ENCODE measurements at places on chromosomes 5 and 9.

DNA sequence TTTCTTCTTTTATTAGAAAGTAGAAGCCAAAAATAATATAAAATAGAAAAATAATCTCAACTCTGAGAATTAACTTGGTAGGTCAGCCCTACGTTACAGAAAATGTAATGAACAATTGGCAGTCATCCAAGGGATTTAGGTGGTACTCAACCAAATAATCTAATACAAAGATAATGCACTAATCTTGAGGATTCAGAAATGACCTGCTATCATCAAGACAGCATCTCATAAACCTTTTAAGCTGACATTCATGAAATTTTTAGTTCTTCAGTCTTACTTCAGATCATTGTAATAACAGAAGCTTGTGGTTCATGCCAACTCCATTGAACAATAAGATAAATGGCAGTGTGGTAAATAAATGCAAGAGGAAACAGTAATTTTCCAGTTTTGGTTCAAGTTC lies 1058.0 kb downstream of the MAT2B start:
- DNase-seq, result no peak

DNA sequence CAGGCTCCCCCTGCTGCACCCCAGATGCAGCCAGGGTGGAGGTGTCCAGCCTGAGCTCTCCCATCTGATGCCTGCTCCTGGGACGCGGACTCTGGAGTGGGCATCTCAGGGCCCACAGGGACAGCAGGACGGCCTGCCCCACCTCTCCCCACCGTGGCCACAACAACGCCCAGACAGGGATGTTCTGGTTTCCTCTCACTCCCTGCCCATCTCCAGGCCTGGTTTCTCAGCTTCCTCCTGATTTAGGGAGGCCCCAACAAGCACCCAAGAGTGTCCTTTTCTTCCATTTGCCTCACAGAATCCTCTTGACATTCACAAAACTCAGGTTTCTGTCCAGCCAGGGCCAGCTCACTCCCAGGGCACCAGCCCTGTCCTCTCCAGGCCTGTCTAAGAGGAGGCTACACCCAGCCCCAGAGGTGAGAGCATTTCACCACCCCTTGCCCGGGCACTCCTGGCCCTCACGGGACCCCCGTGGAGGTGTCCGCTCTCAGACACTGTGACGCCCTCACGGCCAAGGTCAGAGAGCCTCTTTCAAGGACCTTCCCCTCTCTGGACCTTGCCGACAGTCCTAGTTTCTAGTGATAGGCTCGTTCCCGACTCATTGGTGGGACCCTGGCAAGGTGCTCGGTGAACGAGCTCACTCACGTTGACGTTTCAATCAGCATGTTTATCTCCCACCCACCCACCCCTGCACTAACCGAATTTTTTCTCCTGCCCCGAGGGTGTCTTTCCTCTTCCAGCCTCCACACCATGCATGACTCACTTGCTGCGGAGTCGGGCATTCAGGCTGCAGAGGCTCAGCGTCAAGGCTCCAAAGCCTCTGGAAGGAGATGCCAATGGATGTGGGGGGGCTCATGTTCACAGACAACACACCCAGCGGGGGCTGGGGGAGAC lies 62.0 kb upstream of the UNC5A start:
- DNase-seq, result peak; percentile 8

DNA sequence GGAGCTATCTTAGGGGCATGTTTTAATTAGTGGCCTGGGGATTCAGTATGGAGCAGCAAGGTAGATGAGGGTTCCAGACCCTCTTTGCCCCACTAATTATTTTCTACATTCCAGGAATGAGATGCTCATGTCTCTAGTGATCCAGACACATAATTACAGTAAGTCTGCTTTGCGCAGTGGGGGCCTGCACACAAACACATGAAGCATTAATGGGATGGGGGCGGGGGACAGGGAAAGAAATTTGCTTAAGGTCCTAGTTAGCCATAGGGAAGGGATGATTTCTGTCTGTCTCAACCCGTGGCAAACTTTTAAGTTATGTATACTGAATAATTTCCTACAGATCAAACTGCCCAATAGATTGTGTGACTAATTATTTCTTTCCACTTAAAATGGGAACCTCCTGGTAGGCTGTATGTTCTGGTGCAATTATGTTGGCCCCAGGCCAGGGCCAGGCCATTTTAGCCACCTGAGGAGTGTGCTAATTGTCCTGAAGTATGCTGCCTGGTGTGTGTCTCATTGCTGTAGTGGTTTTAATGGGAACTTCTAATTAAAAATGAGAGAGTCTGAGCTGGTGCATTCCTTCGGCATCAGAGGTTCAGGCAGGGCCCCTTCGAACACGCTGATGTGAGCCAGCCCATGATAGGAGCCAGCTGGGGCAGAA lies 134.4 kb downstream of the PTTG1 start:
- DNase-seq, result no peak

DNA sequence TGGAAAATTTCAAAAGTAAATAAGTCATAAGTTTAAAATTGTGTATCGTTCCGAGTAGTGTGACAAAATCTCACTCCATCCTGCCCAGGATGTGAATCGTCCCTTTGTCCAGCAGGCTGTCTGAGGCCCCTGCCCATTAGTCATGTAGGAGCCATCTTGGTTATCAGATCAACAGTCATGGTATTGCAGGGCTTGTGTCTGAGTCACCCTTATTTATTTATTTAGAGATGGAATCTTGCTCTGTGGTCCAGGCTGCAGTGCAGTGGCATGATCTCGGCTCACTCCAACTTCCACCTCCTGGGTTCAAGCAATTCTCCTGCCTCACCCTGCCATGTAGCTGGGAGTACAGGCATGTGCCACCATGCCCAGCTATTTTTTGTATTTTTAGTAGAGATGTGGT lies 30.2 kb downstream of the ITGA2 start:
- no peak for DNase-seq

- no peak for DNase-seq
These were observed 268.6 kb downstream of the ISL1 start for GRCh38 chr5:51651889-51652288.

- no peak for DNase-seq
These were observed 136.6 kb upstream of the OTULINL start for GRCh38 chr5:14445013-14445412.

DNA sequence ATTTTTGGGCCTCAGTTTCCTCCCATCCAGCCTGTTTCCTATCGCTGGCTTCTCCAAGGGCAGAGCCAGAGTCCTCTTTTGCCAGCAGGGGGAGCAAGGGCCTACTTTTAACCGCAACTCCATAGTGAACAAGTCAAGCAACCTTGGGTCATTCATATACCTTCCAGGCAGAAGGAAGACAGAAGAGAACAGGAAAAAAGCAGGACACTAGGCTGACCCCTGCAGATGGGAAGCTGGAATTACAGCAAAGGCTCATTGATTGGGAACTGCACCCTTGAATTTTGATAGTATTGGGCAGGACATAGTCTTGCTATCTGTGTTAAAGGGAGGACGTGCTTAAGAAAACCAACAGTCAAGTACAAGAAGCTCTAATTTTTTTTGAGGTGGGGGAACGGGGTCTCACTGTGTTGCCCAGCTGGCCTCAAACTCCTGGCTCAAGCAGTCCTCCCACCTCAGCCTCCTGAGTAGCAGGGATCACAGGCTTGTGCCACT lies 30.1 kb downstream of the QRFP start:
- peak; percentile 81 for DNase-seq

- DNase-seq, result no peak
These were observed 75.1 kb downstream of the MAT2B start for GRCh38 chr5:163580516-163580915.

DNA sequence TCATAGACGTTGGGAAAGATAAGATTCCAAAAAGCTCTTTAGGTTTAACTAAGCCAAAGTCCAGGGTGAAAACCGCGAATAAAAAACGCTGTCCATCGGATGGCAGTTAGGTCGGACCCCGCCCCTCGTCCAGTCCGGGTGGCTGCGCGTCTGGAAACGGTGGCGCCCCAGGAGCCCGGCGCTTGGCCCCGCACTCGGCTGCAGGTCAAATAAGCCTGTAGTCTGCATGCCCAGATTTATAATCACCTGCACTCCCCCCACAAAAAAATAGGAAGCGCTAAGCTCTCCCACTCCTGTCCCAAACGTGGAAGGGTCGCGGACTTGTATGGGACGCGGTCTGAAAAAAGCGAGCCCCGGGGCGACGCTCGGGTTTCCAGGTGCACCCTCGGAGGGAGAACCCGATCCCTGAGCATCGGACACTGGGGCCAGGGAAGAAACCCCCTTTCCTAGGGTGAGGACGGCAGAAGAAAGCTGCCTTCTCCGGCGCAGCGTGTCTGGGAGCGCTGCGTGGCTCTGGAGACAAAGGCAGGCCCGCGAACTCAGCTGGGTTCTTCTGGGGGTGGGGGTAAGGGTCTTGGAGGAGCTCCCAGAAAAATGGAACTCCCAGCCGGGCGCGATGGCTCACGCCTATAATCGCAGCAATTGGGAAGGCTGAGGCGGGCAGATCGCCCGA lies 923 bp upstream of the ZBTB5 start:
- peak; percentile 39 for DNase-seq

DNA sequence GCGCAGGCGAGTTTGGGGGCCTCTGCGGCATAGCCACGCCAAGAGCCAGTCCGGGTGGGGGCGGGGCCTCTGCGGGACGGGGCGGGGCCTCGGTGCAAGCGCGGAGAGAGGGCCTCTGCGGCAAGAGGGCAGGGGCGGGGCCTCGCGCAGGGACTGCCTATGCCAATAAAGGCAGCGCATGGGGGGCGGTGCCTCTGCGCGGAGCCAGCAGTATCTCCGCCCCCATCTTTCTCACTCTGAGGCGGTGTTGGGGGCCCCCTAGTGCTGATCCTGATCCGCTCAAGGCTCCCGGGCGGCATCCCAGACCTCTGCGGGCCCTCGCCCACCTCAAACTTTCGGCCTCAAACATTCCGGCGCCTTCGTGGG lies 9.2 kb upstream of the GPRIN1 start:
- DNase-seq, result no peak

DNA sequence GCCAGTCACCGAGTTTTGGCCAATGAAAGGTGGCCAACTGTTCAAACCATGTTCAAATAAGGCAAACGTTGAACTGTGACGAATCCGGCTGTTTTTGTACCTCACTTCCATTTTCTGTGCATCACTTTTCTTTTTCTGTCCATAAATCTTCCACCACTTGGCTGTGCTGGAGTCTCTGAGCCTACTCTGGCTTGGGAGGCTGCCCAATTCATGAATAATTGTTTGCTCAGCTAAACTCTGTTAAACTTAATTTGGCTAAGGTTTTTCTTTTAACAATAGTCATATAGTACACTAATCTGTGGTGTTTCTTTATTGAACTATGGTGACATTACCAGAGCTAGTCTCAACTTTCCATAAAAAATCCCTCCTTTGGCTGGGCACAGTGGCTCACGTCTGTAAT lies 11.3 kb downstream of the NIM1K start:
- DNase-seq, result no peak

DNA sequence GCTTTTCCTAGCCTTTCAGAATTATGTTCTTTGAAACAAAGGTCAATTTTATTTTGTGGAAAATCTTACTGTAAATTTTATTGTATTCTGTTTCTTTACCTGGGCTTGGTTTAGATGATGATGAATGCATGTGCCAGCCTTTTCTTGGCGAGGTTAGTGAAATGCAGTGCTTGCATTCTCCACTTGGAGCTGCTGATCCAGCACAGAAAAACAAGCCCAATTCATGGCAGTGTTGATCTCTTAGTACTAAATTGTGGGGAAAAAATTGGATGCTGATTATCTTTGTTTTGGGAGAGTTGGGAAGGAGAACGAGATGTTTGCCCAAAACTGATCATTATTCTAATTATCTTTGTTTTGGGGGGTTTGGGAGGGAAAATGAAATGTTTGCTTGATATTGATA lies 3.7 kb downstream of the HABP4 start:
- peak; percentile 25 for DNase-seq

DNA sequence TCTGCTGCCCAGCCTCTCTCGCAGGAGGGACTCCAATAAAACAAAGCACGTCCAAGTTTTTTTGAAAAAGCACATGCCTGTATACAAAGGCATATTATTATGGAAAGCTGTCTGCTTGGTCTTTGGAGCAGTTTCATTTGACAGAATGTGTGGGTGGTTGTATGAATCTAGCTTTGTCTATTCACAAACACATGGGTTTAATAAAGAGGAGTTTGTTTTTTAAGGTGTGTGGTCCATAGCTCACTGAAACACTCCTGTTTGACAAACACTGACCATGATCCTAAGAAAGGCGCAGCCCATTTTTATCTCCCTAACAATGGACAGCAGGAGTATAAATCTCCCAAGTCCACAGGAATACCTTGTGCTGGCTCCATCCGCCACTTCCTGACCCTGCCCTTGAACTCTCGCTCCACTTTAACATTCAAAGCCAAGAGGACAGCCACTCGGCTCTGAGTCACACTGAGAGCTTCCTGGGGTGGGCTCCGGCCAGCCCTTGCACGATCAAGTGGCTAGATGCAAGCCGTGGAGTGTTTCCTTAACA lies 371.9 kb downstream of the EBF1 start:
- DNase-seq, result no peak

DNA sequence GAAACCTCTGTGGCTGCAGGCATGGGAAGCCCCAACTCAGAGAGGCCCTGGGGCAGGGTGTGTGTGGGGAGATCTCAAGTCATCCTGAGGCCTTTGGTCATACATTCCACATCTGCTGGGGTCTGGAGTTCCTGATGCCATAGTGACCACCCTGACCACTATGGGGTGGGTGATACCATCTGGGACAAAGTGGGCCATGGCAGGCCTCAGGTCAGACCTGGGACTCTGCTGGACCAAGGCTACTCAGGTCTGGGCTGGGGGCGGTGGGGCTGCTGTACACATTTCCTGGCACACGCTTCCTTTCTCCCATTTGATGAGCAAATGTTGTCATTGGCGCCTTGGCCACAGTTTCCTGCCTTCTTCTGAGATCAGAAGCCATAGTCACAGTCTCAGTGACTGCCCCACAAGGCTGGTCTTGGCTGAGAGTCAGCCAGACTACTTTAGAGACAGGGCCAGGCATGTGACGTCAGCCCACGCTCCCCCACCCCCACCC lies 15.1 kb upstream of the ACSL6 start:
- DNase-seq, result no peak

- DNase-seq, result no peak
These were observed 52.5 kb downstream of the SH3GL2 start for GRCh38 chr9:17631396-17631795.

DNA sequence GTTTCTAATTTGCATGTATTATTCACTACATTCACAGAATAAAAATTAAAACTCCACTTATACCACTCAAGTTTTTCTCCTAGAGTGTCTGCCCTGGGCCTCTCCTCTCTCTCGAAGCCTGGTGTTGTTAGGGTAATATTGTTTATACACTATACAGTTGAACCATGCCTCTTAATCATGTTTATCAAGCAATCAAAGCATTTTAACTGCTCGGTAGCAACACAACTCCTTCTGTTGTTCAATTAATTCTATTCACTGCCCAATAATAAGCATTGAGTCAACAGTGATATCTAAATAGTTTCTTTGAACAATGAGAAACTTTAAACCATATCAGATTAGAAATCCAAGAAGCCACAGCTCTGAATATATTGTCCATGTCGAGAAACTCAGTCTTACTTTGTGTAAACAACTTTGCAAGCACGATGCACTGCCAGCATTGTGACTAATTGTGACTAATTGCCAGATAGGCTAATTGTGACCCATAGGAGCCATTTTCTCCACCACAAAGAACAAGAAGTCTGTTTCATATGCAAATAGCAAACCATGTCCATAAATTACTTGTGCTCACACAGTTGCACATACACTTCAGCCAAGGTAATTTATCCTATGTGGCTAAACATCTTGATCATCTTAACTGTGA lies at the start of gene DNAH5:
Gene DNAH5 (minus strand): TSS at position 129 of the 640 bp plus-strand sequence. CDS start 250 bp downstream, outside the sequence.
- no peak for DNase-seq

GRCh38 chr9:10112798-10113197 lies 500.0 kb downstream of the PTPRD start:
- no peak for DNase-seq

All from HEK293T (cell line).